ENCODE measurements at places on chromosomes 6 and 20.

DNA sequence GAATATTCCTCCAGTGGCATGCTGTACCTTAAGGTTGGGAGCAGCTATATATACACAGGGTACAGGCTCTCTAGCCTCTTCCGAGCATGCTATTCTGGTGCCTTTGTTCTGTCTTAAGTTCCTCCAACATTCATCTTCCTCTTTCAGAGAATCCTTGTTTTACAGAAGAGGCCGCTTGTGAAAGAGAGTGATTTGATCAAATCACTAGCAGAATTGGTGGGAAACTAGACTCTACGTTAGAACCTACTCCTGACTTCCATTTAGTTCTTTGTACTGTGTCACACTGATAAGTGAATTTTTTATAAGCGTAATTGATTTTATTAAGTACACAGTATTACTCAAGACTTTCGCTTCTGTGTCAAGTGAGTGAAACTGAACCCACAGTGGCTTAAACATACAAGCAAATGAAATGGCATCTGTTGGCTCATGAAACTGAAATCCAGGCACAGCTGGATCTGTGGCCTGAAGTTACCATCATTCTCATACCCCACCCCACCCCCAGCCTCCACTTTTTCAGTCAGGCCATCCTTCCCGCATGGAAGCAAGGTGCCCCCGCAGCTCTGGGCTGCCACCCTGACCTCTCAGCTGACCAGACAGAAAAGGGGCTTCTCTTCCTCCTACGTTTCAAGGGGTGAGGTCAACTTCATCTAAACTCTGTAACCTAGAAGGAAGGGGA is 102.3 kb downstream of the RPP40 start:
- DNase-seq: no peak

DNA sequence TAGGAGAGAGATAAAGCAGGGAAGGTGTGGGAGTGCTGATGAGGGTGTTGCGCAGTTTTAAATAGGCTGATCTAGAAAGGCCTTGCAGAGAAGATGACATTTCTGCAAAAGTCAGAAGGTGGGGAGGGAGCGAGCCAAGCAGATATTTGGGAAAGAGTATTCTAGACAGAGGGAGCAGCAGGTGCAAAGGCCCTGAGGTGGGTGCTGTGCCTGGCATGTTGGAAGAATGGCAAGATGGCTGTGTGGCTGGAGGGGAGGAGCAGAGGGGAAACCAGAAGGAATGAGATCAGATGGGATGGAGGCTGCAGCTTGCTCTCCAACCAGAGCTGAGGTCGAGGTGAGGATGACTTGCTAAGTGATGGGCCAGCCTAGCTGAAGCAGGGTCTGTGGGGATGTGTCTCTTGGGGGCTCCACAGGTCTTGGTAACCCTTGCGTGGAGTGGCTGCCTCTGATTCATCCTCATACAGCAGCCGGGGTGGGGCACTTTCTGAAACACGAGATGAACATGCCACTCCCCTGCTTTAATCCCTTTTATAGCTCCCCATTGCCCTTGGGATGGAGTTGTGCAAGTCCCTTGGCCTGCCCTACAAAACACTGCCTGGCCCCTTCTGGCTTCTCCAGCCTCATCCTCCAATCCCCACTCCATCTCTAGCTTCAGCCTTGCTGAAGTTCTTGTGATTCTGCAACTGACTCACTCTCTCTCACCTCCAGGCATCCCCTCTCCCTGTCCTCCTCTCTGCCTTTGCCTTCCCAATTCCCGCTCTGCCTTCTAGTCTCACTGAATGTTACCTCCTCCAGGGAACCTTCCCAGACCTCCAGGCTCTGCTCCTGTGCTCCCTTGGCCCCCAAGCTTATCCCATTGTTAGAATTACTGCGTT is 94.1 kb downstream of the CDH22 start:
- DNase-seq: no peak

DNA sequence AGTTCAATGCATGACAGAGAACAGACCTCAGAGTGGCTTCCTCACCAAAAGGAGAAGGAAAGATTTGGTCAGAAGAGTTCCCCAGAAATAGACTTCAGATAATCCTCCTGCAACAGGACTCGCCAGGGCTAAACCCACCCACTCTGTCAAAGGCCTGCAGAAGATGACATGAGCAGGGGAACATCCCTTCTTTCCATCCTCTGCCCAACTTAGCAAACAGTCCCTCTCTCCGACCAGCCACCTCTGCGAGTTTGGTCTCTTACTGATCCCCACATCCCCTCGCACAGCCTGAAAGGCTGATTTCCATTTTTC is 7.5 kb downstream of the NFATC2 start:
- no peak for DNase-seq

- no peak for DNase-seq
These were observed 201.7 kb upstream of the PLCB4 start for GRCh38 chr20:8867038-8867740.

- DNase-seq: no peak
These were observed 18.9 kb upstream of the SCRT2 start for GRCh38 chr20:694496-694895.

- DNase-seq: no peak
These were observed 65.4 kb upstream of the SLC22A16 start for GRCh38 chr6:110541701-110542309.

DNA sequence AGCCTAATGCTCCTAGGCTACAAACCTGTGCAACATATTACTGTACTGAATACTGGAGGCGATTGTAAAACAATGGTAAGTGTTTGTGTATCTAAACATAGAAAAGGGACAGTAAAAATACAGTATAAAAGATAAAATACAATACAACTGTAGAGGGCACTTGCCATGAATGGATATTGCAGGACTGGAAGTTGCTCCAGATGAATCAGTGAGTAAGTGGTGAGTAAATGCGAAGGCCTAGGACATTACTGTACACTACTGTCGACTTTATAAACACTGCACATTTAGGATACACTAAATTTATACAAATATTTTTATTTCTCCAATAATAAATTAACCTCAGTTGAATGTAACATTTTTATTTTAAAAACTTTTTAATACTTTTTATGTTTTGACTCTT is 485.0 kb downstream of the MMUT start:
- DNase-seq: no peak

- DNase-seq: no peak
These were observed 299.1 kb upstream of the JARID2 start for GRCh38 chr6:14946753-14947152.

GRCh38 chr6:7818257-7819214 is 92.1 kb downstream of the TXNDC5 start:
- no peak for DNase-seq

DNA sequence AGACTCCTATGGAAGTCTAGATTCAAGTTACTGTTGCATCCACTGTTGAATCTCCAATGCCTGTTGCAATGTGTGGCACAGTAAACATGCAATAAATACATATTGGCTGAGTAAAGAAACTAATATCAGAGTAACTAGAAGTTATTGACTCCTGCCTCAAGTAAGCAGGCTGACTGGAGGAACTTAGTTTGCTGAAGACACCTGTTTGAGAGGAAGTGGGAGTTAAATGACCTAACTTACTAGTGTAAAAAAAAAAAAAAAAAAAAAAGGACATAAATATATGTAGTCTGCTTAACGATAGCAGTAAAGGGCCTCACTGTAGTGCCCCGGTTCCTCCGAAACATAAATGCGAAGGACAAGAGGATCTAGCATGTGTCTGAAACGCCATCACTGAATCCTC is 249.8 kb upstream of the PRDM1 start:
- no peak for DNase-seq

DNA sequence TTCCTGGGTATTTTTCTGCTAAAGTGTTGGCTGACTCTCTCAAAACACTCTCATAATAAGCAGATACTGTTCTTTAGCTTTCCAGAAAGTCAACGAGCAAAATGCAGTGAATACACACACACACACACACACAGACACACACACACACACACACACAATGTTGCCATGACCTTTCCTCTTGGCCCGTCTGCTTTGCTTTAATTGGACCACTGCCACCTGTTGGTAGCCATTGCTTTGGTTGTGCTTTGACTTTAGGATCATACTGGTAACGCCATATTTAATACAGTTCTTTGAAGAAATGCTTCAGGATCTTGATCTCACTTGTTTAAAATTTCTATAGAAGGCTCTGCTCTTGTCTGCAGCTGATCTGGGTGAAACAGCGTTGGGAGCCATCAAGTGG is 4.4 kb downstream of the FIG4 start:
- peak; percentile 22 for DNase-seq

DNA sequence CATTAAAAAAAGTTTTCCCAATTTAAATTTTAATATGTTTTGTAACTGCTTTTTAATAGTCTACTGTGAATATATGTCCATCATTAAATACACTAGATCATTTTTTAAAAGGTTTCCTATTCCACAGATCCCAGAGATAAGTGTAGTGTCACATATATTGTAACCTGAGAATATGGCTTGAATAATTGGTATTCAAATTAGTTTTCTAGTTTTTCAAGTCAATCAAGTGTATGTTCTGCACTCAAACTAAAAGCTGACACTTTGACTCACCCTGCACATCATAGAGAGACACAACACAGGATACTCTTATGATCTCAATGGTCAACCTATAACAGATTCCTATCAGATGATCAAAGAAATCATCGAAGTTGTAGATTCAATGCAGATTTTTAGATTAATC is 49.1 kb downstream of the ZHX3 start:
- no peak for DNase-seq

DNA sequence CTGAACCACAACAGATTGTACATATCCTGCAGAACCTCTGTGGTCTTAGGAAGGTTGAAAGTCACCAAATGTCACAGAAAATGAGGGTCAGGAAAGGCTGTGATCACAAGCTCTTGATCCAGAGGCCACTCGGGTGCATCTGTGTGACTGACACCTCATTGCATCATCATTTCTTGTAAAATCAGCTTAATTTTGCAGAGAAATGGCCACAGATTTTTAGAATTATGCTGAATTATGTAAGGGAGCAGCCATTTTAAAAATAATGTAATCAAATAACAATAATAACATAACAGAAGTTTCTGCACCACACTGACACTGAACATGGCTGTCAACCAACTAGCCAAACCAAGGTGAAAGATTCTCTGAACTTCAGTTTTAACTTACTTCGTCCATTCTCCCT is 32.5 kb upstream of the PRND start:
- DNase-seq: no peak

Measured in common myeloid progenitor, CD34-positive (primary cell).